ENCODE measurements at places on chromosomes 12 and 14. TPM values are rescaled to one million over a fixed set of nuclear protein-coding genes. Genes with fewer than 3 reads are reported as not detected.

The ZCCHC8 gene
- total RNA-seq = 30.1 TPM

The CFAP251 gene
- total RNA-seq = 2.8 TPM

The PSMD9 gene
- total RNA-seq = 42.3 TPM

DNA sequence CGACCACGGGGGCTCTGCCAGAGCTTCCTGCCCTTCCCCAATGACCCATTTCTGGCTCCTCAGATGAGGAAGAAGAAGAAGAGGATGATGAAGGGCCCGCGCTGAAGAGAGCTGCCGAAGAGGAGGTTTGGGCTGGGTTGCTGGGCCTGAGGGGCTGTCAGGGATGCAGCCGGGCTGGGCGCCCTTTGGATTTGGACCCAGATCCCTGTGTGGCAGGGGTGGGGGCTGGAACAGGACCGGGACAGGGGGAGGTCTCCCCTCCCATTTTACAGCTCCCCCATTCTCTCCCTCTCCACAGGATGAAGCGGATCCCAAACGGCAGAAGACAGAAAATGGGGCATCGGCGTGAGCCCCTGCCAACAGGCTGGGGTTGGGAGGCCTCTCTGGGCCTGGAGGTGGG, 2.2 kb upstream of the LAG3 start:
- DNase-seq = no peak

The AQP6 gene
- total RNA-seq = not detected

The FSCB gene
- not detected for total RNA-seq

The MAP4K5 gene
- total RNA-seq = 67.0 TPM

GRCh38 chr12:100755186-100755585, 39.4 kb upstream of the ANO4 start:
- no peak for DNase-seq

DNA sequence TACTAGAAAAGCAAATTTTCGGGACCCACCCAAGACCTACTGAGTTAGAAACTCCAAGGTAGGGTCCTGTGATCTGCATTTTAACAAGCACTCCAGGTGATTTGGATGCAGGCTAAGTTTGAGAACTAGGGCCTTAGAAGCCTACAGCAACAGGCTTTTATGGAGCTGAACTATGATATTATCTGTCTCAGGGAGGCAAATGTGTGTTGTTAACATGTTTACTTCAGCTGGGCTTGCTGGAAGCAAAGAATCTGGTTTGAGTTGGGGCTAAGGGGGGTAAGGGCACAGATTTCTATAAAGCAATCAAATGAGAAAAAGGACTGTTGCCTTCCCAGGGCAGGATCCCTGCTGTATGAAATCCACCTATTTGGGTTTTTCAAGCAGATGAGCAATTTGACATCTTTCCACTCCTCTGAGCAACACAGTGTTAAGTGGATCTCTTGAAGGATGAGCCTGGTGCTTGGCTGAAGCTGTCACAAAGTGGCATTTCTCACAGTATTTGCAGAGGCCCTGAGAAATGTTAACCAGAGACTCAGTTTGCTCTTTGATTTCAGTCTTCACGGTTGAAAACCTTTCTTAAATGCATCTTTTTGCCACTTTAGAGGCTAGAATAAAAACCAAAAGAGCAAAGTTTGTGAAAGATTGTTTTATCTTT, 36.2 kb upstream of the SOCS2 start:
- no peak for DNase-seq

The PLD4 gene
- total RNA-seq = 0.62 TPM

The CLEC14A gene
- total RNA-seq = 36.8 TPM

DNA sequence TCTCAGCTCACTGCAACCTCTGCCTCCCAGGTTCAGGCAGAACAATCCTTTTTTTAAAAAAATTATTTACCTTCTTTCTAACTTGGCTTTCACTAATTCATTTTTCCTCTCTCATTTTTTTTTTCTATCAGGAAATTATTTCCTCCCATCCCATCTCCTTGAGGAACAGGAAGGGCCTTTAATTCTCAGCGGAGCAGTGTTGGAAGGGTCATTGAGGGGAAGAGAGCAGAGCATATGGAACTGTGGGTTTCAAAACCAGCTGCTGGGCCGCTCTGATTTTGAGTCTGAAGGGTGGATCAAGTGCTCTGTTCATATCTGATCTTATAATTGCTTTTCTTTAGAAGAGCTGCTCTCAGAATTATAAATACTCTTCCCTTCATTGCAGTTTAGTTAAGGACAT, 29.0 kb downstream of the NUBPL start:
- no peak for DNase-seq

The OTUB2 gene
- total RNA-seq = 0.60 TPM

The SOAT2 gene
- 0.63 TPM for total RNA-seq

The FOXG1 gene
- not detected for total RNA-seq

The MAP1LC3B2 gene
- 1.0 TPM for total RNA-seq

DNA sequence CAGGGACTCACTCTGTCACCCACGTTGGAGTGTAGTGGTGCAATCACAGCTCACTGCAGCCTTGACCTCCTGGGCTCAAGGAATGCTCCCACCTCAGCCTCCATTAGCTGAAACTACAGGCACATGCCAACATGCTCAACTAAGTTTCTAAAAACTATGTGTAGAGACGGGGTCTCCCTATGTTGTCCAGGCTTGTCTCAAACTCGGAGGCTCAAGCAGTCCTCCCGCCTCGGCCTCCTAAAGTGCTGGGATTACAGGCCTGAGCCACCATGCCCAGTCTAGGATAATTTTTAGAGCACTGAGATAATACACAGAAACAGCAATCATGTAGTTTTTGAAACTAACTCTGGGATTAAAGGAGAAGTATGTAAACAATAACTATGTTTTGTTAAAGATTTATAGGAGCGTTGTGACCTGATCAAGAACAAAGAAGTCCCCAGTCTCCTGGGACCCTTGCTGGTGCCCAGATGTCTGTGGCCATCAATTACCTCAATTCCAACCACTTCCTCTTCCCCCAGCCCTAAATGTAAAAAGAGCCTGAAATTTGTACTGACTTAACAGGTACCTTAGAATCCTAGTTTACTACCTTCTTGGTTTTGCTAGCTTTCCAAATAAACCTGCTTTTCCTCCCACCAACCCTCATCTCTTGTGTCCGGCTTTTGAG, 28.9 kb upstream of the EGLN3 start:
- no peak for DNase-seq

- no peak for DNase-seq
These were observed 7.7 kb downstream of the CAPS2 start for GRCh38 chr12:75322464-75322863.
